CD4-positive, alpha-beta T cell treated with Interleukin-17A for 1 hour (primary cell): ENCODE measurements at places on chromosomes 5 and 9.

GRCh38 chr5:131230406-131230805 lies 33.4 kb upstream of the CDC42SE2 start:
- no peak for DNase-seq

DNA sequence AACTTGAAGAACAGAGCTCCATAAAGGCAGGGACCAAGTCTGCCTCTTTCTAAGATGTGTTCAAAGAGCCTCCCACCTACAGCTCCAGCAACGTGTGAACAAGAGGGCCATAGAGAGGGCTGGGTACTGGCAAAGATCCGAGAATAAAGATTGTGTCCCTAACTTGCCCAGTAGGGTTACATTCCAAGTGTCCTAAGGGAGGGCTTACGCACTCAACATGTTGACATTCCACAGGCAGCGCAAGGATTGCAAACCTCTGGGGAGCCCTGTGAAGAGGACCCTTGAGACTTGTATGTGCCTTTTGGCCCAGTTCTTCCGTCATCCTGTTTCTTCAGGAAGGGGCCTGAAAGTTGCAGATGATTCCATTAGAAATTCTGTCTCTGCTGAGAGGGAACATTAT lies 48.2 kb upstream of the ENTREP1 start:
- no peak for DNase-seq

DNA sequence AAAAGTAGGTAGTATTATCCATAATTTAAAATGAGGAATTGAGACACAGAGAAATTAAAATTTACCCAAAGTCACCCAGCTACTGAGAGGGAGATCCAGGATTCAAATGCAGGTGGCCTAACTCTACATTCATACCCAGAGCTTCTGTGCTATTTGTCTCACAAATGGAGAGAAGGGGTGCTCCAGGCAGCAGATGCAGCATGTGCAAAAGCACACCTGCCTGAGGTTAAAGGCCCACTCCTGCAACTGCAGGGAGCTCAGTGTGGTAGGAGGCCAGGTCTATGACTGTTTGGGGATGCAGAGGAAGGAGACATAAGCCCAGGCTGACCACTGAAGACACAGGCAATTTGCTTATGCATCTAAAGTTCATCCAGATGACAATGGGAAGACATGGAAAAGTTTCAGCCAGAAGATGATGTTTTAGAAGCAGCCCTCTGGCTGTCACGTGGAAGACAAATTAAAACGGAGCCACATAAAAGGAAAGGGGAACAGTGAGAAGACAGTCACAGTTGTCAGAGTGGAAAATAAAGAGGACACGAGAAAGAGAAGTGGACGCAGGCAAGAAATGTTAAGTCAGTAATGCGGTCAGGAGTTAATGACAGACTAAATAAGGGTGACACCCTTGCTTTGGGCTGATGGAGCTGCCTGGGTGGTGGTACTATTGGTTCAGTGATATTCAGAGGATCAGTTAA lies 214.7 kb downstream of the EBF1 start:
- DNase-seq = no peak

GRCh38 chr5:132000241-132000490 lies 11.3 kb downstream of the ACSL6 start:
- no peak for DNase-seq

- no peak for DNase-seq
Measured at GRCh38 chr5:179114756-179115155, 54.6 kb downstream of the ZNF354C start.

DNA sequence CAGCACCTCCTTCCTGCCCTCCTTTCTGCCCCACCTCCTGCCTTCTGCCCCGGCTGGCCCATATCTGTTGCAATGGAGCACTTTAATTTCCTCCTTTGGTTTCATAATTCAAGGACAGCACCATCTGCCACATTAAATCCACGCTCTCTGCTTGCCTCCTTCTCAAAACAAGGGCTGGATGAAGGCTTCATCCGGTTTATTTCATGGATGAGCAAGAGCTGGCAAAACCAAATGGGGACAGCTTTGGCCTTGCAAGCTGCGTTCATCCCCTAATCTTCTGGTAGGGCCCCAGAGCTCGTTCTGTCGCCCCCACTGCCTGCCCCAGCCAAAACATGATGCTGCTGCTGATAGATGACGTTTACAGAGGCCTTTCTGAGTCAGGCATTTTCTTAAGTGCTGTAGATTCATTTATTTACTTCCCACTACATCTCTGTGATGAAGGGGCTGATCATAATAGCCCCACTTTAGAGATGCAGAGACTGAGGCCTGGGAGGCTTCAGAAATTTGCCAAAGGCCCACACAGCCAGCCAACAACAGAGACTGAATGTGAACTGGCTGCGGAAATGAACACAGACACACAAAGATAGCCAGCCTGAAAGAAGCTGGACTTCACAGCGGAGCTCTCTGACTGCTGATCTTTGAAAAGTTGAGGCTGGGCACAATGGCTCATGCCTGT lies 115.6 kb upstream of the CPEB4 start:
- no peak for DNase-seq

DNA sequence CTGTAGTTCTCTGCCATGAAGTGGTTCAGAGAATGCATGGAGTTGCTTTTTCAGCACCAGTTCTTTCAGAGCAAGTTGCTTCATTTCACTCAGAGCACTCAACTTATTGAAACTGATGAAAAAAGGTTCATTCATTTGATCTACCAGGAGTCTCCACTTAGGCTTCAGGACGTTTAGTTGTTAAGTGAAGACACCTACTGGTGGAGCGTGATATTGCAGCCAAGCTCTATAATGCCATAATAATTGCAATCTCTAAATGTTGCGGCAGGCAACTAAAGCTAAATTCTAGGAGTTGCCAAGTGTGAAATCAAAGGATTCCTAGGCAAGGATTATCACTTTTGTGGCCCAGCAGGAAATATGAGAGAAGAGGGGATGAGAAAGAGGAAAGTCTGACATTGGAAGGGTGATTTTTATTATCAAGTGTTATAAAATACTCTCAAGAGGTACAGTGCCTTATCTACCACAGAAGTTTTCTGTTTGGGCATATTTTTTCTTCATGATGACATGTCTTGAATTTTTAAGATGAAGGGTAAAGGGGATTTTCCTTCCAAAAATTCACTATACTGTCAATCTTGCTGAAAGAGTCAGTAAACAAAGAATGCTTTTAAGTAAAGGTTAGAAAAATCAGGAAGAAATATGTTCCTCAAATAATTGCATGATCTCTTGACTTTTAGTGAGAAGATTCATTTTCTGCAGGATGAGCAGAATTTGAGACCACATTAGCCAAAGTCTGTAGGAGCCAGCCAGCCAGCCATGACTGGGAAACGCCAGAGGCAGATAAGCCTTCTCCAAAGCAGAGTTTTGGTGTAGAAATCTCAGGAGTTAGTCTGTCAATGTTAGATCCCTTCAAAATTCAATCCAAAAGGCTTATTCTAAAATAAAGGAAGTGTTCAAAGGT lies 83.4 kb downstream of the SH3PXD2B start:
- no peak for DNase-seq

- no peak for DNase-seq
Measured at GRCh38 chr9:106467113-106467864, 395.7 kb upstream of the ZNF462 start.

- no peak for DNase-seq
Measured at GRCh38 chr5:14424011-14424685, 157.4 kb upstream of the OTULINL start.

- no peak for DNase-seq
Measured at GRCh38 chr5:68587171-68587570, 371.6 kb downstream of the PIK3R1 start.

DNA sequence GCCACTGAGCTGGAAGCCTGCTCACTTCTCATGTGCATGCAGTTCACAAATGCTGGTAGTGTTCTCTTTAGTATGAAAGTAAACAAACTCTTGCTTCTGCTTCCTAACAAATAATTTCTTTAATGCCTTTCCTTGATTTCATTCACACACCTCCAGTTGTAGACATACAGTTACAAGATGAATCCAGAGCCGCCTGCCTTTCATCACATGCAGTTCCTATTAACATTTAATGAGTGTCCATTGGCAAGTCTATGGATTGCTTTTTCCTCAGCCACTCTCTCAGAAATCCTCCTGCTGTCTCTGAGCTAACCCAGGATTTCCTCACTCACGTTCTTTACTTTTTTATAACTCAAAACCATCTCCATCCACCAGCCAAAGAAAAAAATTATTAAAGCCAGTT lies 408.6 kb downstream of the BNC2 start:
- DNase-seq = no peak
